ENCODE measurements at places on chromosomes 2 and 18.

DNA sequence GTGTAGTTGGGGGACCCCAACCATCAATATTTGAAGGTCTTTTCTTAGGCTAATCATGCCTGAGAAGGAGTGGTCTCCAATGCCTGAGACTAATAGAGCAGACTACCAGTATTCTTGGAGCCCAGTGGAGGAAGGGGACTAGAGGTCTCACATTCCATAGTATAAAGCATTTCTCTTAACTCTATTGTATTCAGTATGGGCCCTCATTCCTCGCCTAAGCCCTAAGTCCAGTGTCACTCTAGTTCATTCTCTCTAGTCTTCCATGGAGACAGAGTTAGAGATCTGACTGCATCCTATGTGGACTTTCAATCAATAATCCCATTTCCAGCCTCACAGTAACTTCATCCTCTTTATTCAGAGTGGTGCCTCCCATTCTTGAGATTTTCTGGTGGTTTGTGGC lies 29.7 kb upstream of the MAP4K4 start:
- DNase-seq: no peak

- DNase-seq: no peak
Measured at GRCh38 chr18:22378672-22379282, 38.9 kb downstream of the CTAGE1 start.

DNA sequence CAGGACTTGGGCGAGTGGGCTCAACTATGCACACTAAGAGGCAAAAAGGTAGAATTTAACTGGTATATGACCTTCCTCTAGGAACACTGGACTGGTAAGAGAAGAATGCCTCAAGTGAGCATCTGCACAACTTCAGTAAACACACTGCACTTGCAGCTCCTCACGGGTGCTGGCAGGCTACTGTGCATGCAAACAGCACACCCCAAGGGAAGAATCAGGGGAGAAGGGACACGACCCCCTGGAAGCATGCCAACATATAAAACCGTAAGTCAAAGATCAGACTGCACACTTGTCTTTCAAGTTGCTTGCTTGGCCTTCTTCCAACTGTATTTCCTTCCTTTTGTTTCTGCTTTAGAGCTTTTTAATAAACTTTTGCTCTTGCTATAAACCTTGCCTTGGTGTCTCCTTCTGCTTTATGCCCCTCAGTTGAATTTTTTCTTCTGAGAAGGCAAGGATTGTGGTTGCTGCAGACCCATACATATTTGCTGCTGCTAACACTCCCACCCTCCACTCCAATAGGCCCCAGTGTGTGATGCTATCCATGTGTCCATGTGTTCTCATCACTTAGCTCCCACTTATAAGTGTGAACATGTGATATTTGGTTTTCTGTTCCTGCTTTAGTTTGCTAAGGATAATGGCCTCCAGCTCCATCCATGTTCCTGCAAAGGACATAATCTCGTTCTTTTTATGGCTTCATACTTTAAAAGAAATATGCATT lies 263.7 kb upstream of the SPOPL start:
- DNase-seq: no peak

- DNase-seq: no peak
Measured at GRCh38 chr2:10079870-10080535, at the start of gene CYS1. Gene CYS1 (minus strand): TSS chr2:10080411. CDS start chr2:10080223, 188 bp downstream.

DNA sequence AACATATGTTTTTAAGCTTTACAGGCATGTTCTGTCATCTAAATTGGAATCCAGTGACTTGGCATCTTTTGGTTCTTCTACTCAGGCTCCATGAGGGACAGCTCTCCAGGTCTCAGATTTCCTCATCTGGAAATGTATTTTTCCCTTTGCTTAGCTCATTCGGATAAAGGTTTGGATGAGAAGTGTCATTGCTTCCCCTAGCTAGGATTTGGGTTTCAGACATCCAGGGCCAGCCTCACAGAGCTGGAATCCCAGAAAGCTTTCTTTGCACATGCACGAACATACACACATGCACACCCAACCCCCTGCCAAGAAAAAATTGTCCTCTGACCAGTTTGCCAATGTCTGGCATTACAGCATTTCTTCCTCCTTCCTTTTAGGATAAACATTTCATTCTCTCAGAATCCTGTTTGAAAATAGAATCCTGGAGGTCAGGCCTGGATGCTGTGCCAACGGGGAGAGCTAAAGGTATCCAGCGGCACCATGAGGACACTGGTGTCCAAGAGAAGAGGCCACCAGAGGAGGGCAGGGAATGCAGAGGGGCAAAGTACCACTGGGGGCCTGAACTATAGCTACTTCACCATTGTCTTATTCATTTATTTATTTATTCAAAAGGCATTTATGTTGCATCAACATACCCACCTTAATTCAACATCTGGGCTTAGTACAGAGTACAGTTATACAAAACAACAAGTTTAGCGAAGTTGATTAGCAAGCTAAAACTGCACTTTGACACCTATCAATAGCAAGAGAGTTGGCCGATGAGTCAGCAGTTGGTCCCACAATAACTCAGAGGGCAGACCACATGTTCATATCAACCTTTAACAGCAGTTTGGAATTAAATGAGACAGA lies 97.9 kb upstream of the ATL2 start:
- DNase-seq: peak; percentile 19

All from stimulated activated CD4-positive, alpha-beta T cell treated with anti-CD3 and anti-CD28 coated beads, Interleukin-4, amount 100 ng/mL, for 24 hours (primary cell).